ENCODE measurements at places on chromosomes 6 and 20. TPM values are rescaled to one million over a fixed set of nuclear protein-coding genes. Genes with fewer than 3 reads are reported as not detected.

ADGRF5 gene
- total RNA-seq = 36.3 TPM

MEI4 gene
- 0.31 TPM for total RNA-seq

LAMA5 gene
- 127 TPM for total RNA-seq

KIAA0408 gene
- total RNA-seq = 25.2 TPM

GRCh38 chr6:57242505-57242904, 20.4 kb upstream of the RAB23 start:
- peak; percentile 92 for ATAC-seq

Data from gastroesophageal sphincter (tissue), 4 donors.